NAMALWA (cell line): ENCODE measurements at places on chromosomes 7 and 10.
A peak's percentile ranks its signal among the peaks of the same experiment; 100 is the strongest.

GRCh38 chr10:116694243-116694926 is 48.0 kb downstream of the HSPA12A start:
- no peak for DNase-seq

DNA sequence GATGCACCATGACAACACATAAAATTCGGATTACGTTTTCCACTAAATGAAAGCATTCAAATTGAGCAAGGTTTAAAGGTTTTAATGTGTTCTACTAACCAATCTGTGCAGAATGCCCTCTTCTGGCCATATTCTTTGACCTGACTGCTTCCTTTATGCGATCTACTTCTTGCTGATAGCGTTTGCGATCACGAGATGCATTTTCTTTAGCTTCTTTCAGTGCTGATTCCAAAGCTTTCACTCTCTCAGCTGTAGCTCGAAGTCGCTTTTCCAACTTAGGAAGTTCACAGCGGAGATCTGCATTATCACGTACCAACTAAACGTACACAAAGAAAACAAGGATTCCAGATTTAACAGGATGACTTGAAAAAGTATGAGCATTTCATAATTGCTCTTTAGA is 39.2 kb downstream of the KIF5B start:
- DNase-seq = no peak

DNA sequence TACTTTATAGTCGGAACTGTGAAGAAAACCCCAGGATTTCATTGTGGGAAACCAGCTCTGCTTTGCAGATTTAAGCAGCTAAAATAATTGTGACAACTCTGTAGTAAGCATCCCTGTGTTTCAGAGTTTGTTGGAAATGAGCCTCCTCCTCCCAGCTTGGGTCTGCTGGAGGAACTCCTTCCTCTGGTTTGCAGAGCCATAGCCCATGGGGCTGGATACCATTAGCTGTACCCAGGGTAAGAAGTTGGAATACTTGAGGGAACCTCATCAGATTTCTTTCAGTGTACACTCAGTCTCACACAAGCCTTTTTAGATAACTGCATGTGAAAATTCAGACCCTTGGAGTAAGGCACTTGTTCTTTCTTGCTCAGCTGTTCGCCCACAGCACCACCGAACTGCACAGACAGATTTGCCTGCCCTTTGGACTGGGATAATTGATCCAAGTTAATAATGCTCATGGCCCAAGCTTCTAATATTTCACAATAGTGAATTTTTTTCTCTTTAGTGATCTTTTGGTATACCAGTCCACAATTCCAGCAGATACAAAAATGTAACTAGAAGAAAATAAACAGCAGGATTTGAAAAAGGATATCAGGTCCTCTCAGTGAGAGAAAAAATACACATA is 467.4 kb upstream of the FZD8 start:
- no peak for DNase-seq

DNA sequence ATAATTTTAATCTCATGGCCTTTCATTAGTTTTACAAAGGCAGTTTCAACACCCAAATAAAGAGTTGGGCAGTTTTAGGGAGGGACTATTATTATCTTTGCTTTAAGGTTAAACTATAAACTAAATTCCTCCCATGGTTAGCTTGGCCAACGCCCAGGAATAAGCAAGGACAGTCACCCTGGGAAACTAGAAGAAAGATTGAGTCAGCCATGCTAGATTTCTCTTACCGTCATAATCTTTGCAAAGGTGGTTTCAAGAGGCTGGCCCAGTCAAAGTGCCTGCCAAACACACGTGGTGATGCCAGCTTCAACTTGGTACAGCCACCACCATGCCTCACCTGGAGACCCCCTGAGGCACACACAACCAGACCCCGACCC is 317.4 kb upstream of the SP8 start:
- DNase-seq = no peak

DNA sequence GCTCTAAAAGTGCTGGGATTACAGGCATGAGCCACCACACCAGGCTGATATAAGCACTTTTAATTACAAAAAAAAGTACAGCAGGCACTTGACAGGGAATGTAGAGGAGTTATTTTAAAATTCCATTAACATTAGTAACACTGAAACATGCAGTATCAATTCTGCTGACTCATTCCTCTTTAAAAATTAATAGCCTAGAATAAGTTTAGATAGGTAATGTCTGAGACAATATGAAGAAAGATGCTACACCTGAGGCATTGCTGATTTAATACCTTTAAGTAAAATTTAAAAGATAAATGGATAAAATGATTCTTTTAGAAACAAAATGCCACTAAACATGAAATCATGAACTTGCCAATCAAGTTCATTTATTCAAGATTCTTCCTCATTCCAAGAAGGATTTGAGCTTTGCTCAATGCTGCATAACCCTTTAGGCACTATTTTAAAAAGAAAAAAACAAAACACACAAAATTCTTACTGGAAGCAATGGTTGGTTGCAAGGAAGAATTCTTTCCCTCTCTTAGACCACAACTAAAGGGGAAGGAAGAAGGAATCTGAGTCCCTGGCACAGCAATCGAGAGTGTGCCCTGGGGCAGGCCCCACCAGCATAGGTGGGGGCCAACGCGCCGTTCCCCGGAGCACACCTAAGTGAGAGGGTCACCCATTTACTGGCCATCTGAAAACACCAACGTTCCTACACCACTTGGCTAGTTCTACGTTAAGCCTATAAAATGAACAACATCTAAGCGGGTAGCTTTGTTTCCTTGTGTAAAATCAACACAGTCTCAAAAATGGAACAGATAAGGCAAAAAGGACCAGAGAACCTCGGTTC is 26.6 kb downstream of the ESYT2 start:
- no peak for DNase-seq

DNA sequence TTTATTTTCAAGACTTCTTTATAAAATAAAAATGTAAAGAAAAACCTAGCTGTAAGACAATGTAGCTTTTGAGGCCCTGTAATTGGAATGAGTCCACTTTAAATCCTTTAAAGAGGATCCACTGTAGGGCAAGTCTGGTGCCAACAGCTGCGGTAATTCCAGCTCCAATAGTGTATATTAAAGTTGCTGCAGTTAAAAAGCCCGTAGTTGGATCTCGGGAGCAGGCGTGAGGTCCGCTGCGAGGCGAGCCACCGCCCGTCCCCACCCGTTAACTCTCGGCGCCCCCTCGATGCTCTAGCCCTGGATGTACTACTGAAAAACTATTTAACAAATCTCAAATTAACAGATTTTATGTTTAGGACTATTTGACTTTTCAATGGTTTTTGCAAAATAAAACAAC is 414.7 kb upstream of the SEMA3C start:
- DNase-seq = no peak

GRCh38 chr10:77156406-77156879 is 481.2 kb downstream of the KCNMA1 start:
- DNase-seq = no peak

- DNase-seq = no peak
Measured at GRCh38 chr7:50792342-50793119, 9.8 kb upstream of the GRB10 start.

- DNase-seq = no peak
Measured at GRCh38 chr7:127967281-127967680, 64.0 kb downstream of the LRRC4 start.

DNA sequence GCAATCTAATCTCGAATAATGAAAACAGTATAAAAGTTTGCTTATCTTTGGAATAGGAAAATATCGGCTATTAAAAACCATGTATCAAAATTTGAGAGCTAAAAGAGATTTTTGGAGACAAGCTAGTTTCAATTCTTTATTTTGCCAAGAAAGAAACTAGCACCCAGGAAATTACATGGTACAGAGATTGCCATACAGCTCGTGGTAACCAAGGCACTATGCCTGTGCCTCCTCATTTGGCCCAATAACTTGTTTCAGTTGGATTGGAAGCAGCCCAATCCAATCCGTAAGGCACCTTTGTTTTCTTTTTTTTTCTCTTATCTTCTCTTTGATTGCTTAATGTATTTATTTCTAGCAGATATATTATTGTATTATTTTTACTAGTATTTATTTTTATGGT is 55.0 kb downstream of the GNAI1 start:
- DNase-seq = no peak

- DNase-seq = no peak
Measured at GRCh38 chr7:111229181-111229740, 138.3 kb downstream of the LRRN3 start.

GRCh38 chr10:92737484-92737883 is 47.7 kb downstream of the HHEX start:
- DNase-seq = no peak

DNA sequence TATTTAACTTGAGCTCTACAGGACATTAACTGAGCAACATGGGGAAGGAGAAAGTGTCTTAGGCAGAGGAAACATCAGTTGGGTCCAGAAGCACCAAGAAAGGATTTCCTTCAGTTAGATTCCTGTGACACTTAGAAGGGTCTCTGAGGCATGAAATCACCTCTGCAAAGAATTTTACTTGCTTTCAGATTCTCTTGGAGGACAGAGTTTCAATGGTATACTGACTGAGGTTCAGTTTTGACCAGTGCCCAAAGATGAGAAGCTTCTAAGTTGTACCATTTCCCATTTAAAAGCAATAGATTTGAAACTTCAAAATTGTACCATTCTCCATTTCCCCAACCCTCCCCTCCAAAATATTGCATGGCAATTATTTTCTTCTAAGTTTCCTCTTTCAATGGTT is 102.4 kb downstream of the CHCHD3 start:
- no peak for DNase-seq

- DNase-seq = no peak
Measured at GRCh38 chr7:19410106-19410505, 264.9 kb upstream of the FERD3L start.

GRCh38 chr7:12025246-12025645 is 185.8 kb upstream of the TMEM106B start:
- no peak for DNase-seq

DNA sequence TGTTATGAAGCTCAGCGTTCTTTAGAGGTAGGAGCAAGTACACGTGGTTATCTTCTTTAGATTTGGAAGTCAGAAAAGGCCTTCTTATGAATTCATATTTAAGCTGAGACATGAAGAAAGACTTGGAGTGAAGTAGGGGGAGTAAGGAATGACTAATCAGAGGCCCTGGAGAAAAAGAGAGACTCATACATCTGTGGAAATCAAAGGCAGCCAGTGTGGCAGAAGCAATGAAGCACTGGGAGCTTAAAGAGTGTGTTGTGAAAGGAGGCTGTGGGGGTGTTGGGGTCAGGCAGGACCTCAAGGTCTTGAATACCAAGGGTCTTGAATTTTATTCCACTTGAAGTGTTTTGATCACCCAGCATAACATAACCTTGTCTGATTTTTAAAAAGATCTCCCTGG is 35.7 kb upstream of the FGL2 start:
- no peak for DNase-seq

- peak; percentile 83 for DNase-seq
Measured at GRCh38 chr7:90455163-90456030, 14.0 kb upstream of the PTTG1IP2 start.

DNA sequence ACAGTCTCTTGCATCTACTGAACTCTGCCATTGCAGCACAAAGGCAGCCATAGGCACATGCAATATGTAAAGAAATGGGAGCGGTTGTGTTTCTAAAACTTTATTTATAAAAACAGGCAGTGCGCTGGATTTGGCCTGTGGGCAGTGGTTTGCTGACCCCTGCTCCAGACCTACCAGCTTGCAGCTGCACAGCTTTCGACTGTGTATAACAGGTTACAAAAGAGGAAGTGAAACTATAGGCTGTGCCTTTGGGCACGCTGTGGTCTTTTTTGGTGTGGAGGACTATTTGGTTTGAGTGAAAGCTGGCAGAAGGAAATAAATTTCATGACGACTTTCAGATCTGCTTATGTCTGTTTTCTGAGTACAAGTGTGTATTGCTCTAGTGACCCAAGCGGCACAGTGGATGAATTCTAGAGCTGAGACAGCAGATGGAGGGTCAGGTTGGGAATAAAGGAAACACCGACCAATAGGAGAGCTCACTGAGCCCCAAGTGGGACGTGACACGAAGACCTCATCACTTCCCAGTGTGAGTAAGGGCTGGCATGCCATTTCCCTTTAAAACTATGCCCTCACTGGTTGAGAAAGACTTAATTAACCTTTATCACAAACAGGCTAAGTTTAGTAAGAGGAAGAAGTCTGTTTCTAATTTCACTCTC is 152.7 kb downstream of the ANK3 start:
- DNase-seq = peak; percentile 95

GRCh38 chr7:30561389-30561788 is 33.3 kb upstream of the GARS1 start:
- no peak for DNase-seq

GRCh38 chr7:72445580-72445979 is 33.4 kb upstream of the CALN1 start:
- DNase-seq = no peak

- DNase-seq = no peak
Measured at GRCh38 chr10:48587819-48588218, 17.1 kb downstream of the ARHGAP22 start.

DNA sequence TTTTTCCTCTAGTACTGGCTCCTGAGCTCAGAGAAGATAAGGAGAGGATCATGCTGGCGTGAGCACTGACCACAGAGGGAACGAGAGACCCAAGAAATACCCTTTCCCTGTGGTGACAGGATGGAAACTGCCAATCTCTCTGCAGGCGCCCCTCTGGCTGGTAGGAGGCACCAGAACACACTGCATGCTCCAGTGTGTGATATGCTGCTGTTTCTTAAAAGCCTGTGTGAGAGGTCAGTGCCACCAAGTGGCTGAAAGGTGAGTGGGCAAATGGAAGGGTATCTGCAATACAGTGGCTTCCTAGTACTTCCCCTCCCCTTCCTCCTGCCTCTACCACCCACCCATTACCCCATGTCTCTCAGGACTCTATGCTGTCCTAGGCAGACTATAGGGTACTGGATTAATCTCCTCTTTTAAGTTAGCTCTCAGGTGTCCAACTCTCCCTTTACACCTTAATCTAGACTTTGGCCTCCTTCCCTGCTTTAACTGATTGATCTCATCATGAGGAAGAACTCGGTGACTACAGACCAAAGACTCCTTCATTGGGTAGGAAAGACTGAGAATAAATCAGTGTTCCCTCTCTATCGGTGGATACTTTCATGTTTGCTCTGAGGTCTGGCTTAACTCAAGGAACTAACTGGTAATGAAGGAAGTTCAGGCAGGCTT is 283.6 kb downstream of the ADRA2A start:
- peak; percentile 74 for DNase-seq

DNA sequence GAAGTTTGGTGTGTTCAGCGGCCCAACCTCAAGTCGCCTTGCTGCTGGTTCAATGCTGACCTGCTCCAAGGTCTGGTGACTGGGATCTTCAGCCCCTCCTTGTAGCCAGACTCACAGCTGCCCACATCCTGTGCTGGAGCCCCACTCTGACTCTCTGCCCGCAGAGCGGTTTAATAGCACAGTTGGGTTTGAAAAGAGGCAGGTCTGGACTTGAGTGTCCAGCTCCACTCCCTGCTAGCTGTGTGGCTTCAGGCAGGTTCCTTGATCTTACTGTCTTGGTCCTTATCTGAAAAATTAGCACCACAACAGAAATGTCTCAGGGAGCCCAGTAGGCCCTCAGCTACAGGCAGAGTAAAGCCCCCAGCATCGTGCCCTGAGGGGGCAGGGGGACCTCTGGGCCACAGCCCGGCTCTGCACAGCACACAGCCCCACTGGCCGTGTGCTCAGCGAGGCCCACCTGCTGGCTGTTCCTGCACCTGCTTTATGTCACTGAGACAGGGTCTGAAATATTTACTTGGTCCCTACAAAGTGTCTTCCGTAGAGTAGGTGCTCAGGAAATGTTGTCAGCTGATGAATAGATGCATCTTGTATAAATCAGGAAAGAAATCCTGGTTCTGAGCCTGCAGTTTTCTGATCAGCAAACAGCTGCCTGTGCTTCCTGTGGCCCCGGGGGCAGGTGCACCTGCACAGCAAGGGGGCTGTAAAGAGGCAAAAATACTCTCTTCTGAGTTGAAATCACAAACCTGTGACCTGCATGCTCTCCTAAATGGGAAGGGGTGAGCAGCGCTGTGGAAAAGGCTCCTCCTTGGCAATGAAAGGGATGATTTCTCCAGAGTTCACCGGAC is 155.5 kb downstream of the SVIL start:
- DNase-seq = peak; percentile 44

GRCh38 chr7:64908358-64908757 is 5.3 kb downstream of the ZNF273 start:
- DNase-seq = peak; percentile 69
